Cardiac ventricle fibroblast (primary cell): ENCODE measurements at places on chromosomes 7 and 10. TPM values are rescaled to one million over a fixed set of nuclear protein-coding genes. Genes with fewer than 3 reads are reported as not detected.

The CCM2 gene
- 35.7 and 39.7 TPM in 2 replicates for total RNA-seq

The CYP2C9 gene
- total RNA-seq = not detected in 2 replicates

The MARVELD1 gene
- total RNA-seq = 42.2 and 42.3 TPM in 2 replicates

The TMEM229A gene
- 7.6 and 9.2 TPM in 2 replicates for total RNA-seq

The PDK4 gene
- 103 and 128 TPM in 2 replicates for total RNA-seq

The MDFIC gene
- 28.1 and 30.7 TPM in 2 replicates for total RNA-seq

The TES gene
- 35.6 and 38.9 TPM in 2 replicates for total RNA-seq

The NKX2-3 gene
- total RNA-seq = not detected in 2 replicates
